ENCODE measurements at places on chromosomes 2 and 18.

DNA sequence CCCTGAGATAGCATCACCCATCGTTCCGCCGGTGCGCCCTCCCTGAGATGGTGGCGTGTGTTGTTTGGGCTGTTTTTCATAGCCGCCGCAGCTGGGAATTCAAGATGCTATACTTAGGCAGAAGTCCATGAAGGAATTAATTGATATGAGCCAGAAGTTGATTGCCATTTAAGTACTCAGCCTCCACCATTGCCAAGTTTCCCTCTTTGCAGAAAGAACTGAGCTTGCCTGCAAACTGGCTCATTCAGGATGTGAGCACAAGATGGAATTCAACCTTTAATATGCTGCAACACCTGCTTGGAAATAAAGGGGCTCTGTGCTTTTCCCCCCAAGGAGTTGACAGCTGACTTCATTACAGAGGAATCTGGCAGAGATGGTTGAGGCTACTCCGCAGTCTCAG, 295.5 kb downstream of the ZNF521 start:
- DNase-seq, result no peak

GRCh38 chr2:68726608-68727367, 7.8 kb upstream of the ARHGAP25 start:
- DNase-seq, result peak; percentile 78

- DNase-seq, result no peak
Observed at GRCh38 chr2:103002954-103003353, 241.1 kb downstream of the TMEM182 start.

DNA sequence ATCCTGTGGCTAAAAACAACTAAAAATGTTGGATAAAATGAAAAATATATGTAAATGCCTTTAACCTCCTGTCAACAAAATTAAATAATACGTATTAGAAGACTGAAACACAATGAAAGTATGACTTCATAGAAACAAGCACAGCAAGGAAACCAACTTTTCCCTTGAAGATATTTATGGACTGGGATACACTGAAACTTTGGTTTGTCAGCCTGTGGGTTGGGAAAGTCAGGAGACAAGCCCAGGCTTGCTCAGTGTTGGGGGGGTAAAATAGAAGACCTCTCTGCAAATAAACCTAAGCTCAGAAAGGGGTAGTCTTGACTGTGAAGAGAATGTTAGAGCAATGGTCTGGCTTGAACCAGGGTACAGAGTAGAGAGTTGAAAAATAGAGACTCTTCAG, 454.5 kb downstream of the FBXO15 start:
- DNase-seq, result no peak

- no peak for DNase-seq
Observed at GRCh38 chr18:21900605-21901352, 160.2 kb downstream of the MIB1 start.

DNA sequence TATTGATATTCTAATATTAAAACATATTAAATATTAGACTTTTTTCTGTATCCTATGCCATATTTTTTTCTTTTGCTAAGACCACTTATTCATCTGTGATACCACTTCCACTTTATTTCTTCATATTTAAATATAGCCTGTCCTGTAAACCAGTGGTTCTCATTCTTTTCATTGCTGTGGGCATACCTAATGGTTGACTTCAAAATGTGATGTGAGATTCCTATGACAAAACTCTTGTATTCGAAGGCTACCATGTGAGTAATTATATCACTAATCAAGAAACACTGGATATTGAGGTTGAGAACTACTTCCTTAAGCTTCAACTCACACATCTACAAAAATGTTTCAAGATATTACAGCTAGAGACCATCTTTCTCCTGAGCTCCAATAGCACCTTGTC, 3.6 kb downstream of the SCRN3 start:
- no peak for DNase-seq

- DNase-seq, result no peak
Observed at GRCh38 chr2:161233858-161234431, 73.7 kb downstream of the TANK start.

DNA sequence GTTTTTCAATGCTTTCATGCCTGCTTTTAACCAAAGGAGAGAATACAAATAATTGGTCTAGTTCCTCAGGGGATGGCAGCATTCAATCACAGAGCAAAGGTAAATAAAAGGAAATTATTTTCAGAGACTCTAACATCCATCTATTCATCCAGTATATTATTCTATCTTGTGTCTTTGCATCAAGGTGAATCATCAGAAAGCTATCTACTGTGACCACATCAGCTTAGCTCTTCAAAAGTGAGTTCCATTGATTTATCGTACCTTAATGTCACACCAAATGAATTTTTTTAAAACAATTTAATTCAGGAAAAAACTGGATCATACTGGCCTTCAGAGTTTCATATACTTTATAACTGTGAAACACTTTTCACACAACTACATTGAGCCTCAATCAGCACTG, 66.1 kb downstream of the CHN1 start:
- DNase-seq, result no peak

DNA sequence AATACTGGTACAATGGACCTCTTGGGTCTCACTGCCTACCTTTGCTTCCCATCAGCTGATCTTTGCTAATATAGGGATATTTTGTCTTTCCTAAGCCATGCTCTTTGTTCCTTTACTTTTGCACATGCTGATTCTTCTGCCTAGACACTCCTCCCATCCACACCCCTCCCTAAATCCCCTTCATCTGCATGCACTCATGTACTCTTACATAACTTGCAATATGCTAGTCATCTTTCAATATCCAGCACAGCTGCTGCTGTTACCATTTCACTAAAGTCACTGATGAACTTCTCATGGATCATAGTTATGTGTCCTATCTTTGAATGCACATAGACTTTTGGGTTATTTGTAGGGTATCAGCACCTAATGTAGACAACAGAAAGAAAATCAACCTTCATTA, 18.5 kb upstream of the DTNA start:
- no peak for DNase-seq

- no peak for DNase-seq
Observed at GRCh38 chr2:241499146-241499965, 9.0 kb downstream of the STK25 start.
